ENCODE measurements at places on chromosomes 7 and 10.

DNA sequence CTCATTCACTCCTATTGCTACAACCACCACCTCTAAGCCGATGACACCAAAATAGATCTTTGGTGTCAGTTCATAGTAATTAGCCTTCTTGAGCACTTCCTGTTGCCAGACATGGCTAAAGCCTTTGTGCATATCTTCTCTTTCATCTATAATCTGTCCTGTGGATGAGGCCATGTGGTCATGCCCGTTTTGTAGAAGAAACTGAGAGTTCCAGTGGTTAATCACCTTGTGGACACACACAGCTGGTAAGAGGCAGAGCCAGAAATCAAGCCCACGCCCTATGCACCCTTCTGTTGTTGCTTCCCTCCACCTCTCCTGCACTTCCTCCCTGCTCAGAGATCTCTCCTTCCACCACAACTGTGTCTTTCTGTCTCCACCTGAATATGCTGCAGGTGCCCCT, 285.1 kb upstream of the PFKP start:
- DNase-seq: no peak

DNA sequence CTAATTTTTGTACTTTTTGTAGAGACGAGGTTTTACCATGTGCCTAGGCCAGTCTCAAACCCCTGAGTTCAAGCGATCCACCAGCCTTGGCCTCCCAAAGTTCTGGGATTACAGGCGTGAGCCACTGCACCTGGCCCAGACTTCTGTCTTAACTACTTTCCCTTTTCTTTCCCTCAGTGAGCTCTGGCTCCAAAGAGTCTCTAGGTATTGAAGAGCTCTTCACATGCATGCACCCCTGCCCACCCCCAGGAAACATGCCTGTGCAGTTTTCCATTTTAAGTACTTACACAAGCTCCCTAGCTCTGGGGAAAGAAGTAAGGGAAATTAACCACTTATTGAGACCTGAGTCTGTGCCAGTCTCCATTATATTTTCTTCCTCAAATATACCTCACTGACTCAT, 2.0 kb downstream of the MYOZ1 start:
- no peak for DNase-seq

- DNase-seq: no peak
These were observed 59.9 kb downstream of the MAP3K8 start for GRCh38 chr10:30493609-30494530.

DNA sequence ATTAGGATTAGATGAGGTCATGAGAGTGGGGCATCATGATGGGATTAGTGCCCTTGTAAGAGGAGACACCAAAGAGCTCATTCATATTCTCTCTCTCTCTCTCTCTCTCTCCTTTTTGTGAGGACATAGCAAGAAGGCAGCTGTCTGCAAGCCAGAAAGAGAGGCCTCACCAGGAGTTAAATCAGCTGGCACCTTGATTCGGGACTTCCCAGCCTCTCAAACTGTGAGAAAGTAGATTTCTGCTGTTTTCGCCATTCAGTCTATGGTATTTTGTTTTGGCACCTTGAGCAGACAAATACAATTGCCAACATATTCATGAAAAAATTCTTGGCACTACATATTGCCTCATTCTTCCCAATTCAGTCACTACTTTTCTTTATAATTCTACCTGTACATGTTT, 20.6 kb upstream of the ATAD1 start:
- no peak for DNase-seq
